ENCODE measurements at places on chromosomes 12 and 14.

DNA sequence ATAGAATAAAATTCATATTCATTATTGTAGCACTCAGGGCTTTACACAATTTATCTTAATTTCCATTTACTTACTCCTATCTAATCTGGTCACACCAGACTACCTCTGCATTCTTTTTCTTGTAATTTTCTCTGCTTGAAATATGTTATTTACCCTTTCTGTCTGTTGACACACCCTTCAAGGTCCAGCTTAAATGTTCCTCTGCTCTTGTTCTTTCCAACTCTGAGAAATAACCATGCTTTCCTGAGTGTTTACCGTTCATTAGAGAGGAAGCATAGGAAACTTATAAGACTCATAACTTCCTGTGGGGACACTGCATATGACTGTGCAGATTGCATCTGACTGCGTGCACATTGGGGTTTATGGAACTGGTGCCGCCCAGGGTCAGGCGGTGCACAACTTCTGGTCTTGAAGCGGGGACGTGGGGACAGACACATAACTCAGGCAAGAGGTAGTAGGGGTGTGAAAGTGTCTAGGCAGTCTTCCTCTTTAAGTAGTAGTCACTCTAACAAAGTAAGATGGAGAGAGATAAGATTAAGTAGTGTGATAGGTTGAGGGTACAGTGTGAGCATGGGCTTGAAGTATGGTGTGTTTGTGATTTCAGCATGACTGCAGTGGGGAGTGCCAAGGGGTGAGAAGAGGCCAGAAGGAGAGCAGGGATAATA is 42.6 kb upstream of the FOXJ2 start:
- peak; percentile 62 for DNase-seq

DNA sequence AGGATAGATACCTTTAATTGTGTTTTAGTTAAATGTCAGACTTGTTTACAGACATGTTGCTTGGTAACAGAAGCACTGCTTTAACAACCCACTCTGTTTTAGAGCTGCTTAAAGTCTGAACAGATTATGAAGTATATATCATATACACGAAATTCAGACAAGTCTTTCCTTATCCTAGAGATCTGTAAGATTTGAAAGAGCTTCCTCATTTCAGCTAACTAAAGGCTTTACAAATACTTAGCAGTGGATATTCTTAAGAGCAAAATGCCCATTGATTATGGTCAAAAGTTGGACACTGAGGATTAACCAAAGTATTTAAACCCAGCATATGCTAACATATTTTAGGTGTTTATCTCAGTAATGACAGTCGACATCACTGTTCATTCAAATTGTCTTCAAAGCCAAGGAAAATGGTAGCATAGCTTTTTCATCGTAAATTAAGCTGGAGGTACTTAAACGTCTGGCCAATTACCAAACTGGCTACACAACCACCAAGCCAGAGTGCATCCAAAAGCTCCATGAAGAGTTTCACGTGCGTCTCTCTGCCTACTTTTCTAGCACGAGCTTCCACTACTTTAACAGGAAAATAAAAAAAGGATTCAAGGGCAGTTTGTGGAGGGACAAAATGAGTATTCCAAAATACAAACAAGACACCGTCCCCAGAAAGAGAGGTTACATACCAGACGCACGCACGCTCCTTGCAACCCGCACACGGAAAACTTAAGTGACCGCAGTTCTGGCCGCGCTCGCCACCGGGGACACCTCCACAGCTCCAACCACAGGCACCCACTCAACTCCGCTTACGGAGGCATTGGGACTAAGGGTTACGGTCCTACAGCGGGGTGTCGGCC is 565 bp downstream of the CEP83 start:
- no peak for DNase-seq

GRCh38 chr12:124073356-124074035 is 100.5 kb downstream of the ZNF664 start:
- no peak for DNase-seq

- DNase-seq, result no peak
These were observed 20.7 kb downstream of the YARS2 start for GRCh38 chr12:32734952-32735351.

DNA sequence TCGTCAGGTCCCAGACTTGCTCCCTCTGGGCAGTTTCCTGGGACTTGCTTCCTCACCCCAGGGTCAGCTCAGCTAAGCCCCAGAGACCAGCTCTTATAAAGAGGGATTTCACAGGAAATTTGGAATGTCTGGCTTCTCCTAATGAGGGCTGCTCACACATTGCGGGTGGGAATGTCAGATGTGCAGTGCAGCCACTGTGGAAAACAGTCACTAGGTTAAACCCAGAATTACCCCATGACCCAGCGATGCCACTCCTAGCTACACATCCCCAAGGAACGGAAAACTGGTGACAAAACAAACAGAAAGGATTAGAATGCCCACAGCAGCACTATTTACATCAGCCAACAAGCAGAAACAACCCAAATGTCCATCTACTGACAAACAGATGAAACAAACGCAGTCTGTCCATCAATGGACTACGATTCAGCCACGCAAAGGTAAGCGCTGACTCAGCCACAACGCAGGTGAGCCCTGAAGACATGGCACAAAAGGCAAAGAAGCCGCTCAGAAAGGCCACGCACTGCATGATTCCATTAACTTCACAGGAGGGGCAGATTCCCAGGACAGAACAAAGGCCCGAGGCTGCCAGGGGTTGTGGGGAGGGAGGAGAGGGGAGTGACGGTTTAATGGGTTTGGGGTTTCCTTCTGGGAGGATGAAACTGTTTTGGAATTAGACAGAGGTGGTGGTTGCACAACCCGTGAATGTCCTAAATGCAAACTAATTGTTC is 63.0 kb downstream of the NCOR2 start:
- no peak for DNase-seq

- DNase-seq, result no peak
These were observed 30.7 kb downstream of the FOXN3 start for GRCh38 chr14:89386212-89386886.

GRCh38 chr12:120642826-120643225 is 2.4 kb downstream of the CABP1 start:
- no peak for DNase-seq

DNA sequence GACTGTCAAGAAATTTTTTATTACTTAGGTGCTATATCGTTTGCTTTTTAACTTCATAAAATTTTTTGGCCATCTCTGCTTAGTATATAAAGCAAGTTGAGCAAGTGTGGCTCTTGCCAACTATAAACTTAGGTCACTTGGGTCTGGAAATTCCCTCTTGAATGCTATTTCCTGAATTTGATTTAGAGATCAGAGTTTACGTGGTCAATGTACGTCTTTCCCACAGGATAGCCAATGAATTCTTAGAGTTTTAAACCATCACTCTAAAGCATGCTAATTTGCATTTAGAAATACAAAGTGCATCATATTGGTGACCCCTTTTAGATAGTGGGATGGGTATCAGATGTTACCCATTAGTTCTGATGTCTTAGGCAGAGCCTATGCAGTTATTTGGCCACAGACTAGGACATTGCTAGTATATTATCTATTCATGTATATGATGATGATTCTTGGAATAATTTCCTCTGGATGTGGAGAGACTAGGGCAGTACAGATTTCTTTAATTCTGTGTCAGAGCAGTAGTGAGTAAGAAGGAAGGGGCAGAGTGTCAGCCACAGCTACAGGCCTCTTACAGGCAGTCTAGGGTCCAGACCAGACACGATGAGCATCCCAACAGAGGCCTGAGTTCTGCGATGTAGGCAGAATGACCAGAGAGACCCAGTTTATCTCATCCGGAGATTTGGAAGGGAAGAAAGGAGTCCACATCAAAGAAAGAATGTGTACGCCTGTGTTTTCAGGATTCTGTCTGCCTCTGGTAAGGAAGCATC is 30.3 kb downstream of the SCN8A start:
- DNase-seq, result no peak

All from T-helper 2 cell (primary cell).